ENCODE measurements at places on chromosomes 16 and 17.

DNA sequence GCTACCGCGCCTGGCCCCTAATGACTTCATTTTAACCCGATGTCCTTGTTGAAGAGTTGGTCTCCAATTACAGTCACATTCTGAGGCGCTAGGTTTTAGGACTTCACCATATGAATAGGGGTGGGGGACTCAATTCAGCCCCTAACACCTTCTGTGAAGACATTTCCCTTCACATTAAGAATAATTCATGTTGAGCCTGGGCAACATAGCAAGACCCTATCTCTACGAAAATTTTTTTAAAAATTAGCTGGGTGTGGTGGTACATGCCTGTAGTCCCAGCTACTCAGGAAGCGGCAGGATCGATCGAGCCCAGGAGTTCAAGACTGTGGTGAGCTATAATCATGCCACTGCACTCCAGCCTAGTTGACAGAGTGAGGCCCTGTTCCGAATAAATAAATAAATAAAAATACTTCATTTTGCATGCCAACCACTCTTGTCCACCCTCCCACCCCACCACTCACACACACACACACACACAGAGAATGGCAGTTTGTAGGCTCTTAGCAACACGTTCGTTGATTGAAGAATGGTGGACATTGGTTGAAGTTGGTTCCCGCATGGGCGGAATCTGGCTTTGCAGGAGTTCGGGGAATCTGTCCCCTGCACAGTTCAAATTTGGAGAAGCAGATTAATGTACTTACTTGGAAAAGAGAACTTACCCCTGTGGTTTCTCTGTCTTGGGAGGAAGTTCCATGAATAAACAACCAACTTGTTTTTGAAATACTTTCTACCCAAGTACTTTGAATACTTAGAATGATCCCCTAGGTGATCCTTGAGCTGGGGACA is 27.8 kb upstream of the TVP23A start:
- DNase-seq: no peak

- DNase-seq: no peak
Measured at GRCh38 chr16:20904507-20905081, 4.0 kb downstream of the LYRM1 start.

DNA sequence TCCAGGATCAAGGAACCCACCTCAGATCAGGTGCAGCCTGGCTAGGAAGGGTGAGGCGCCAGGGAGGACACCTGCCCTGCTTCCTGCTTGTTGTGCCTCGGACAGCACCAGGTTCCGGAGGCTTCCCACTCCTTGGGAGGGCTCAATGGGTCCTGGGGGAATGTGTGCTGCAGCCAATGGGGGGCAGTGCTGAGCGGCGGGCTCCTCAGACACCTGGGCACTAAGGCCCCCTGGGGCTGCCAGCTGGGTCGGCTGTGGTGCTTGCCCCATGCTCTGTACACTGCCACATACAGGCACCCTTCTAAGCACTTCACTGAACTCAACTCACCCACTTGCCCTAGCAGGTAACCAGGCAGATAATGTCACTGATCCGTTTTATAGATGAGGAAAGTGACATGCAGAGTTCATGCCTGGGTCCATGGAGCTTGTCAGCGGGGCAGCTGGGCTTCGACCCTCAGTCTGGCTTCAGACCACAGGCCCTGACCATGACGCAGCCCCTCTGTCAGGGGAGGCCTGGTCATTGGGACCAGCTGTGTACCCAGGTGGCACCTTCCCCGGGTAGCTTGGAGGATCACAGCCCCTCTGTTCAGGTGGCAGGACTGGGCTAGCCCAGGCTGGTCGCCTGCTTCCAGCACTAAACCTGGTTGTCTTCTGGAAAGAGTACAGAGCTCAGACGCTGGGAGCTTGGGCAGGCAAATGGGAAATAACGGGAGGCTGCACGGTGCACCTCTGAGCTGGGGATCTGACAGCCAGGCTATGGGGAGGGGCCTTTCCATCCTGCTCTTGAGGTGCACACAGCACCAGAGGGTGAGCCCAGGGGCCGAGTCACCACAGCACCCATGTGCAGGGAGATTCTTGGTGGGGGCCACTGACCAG is 8.2 kb downstream of the FN3K start:
- DNase-seq: no peak

GRCh38 chr16:33877-34647 is 19.3 kb downstream of the POLR3K start:
- DNase-seq: no peak

GRCh38 chr16:57852189-57852588 is 49.9 kb upstream of the KIFC3 start:
- DNase-seq: no peak

GRCh38 chr16:68731637-68732036 is 5.5 kb upstream of the CDH1 start:
- DNase-seq: no peak

DNA sequence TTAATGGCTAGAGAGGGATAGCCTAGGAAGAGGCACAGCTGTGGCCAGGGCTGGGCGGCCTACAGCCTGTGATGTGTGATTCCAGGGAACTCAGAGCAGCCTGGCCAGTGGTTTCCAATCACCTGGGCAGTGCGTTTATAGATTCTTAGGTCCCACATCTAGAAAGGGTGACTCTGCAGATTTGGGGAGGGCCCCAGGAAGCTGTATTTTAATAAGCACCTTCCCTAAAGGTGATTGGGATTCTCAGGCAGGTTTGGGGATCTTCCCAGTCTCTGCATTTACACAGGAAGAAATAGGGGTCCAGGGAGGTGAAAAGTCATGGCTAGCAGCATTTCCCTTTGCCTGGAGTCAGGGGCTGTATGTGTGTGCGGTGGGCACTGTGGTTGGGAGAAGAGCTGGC is 9.5 kb downstream of the SPNS2 start:
- no peak for DNase-seq

DNA sequence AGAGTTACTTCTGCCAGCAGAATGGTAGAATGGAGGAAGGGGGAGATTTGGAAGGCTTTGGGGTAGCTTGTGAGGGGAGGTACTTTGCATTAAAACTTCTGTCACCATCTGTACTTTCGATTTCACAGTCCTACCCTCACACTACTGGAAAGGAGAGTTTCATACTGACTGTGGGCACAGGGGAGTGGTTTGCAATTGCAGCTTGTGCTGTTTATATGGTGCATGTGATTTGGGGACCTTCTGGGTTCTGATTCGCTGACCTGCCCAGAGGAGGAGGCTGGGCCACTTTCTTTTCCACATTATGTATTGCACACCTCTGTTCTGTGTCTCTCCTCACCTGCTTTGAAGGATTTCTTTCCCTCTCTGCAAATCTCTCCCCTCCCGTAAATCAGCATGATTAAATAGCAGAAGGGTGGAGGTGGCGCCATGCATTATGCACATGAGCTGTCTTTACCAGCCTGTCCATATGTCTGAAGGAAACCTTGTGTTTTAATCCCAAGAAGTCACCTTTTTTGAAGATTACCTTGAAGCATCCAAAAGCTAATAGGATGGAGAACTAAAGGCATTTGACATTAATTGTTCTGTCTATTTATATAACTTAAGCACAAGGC is 90.9 kb downstream of the RBFOX1 start:
- no peak for DNase-seq

- no peak for DNase-seq
Measured at GRCh38 chr16:6728381-6728780, 604.3 kb upstream of the RBFOX1 start.

GRCh38 chr17:82257473-82257872 is 16.0 kb downstream of the CSNK1D start:
- DNase-seq: peak; percentile 71

DNA sequence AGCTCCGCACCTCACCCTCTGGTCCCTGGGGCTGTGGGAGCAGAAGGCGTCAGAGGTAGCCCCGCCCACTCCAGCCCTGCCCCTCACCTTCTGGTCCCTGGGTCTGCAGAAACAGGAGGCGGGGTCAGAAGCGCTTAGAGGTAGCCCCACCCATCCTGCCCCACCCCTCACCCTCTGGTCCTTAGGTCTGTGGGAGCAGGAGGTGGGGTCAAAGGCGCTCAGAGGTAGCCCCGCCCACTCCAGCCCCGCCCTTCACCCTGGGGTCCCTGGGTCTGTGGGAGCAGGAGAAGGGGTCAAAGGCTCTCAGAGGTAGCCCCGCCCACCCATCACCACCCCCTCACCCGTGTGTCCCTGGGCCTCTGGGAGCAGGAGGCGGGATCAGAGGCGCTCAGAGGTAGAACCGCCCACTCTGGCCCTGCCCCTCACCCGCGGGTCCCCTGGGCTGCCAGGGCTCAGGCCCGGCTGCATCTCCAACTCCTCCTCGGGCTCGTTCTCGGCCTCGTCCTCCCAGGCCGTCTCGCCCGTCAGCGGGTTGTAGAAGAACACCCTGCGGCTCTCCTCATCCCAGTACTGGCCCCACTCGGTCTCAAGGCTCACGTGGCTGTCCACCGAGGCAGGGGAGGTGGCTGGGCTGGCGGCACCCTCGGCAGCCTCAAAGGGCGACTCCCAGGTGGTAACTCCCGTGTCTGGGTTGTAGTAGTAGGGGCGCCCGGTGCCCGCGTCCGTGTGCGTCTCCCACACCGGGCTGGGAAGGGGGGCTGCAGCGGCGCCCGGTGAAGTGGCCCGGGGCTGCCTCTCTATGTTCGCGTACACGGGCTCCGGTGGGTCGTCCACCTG is 27.2 kb downstream of the ARHGAP27 start:
- no peak for DNase-seq

GRCh38 chr17:69363488-69364210 is 36.7 kb upstream of the ABCA5 start:
- no peak for DNase-seq

- DNase-seq: peak; percentile 5
Measured at GRCh38 chr17:73551759-73552158, 92.5 kb downstream of the SDK2 start.

DNA sequence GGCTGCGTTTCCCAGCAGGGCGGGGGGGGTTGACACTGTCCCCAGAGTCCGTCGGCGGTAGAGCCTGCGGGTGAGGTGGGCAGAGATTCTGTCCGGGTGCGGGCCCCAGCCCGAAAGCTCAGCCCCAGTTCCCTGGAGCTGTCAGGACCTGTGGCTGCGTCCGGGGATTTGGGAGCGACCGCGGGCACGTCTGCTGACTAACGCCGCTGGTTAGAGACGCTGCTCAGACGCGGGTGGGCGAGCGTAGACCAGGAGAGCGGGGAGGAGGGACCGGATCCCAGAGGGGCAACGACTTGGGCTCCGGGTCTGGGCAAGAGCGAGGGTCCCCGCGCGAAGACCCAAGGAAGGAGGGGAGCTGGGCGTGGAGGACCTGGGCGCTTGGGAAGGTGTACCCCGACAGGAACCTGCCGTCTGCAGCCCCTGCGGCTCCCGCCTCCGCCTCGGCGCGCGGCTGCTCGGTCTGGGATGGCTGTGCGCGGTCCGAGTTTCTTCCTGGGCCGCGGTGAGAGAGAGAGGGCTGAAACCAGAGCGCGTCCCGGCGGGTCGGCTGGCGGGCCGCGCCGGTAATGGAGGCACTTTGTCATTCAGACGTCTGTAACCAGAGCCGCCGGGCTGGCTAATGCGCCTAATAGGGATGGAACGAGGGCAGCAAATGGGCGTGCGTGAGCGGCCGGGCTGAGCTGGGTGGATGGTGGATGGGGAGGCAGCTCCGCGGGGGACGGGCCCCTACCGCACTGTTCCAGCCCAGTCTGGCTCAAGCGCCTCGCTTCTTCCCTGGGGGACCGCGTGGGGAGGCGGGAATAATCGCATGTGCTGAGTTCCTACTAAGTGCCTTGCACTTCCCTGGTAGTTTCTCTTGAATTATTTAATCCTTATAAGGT is 2.3 kb downstream of the NGFR start:
- DNase-seq: peak; percentile 23

DNA sequence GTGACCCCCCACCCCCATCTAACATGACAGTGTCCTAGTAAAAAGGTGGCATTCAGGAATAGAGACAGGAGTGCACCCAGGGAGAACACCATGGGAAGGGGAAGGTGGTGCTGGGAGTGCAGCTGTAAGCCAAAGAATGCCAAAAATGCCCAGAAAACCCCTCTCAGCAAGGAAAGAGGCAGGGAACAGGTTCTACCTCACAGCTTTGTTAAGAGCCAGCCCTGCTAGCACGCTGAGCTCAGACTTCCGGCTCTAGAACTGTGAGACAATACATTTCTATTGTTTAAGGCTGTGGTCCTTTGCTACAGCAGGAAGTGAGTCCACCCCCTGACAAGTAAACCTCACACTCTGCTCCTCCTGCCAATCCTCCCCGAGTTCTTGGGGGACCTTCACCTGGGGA is 302.4 kb upstream of the N4BP1 start:
- no peak for DNase-seq

- no peak for DNase-seq
Measured at GRCh38 chr16:79798416-79799053, 198.0 kb upstream of the MAF start.

GRCh38 chr17:56108811-56109284 is 44.4 kb upstream of the ANKFN1 start:
- no peak for DNase-seq

GRCh38 chr17:80248894-80249710 is 11.6 kb upstream of the RNF213 start:
- DNase-seq: no peak

- no peak for DNase-seq
Measured at GRCh38 chr16:62404842-62405611, 368.8 kb upstream of the CDH8 start.

GRCh38 chr16:55474821-55475220 is 4.2 kb upstream of the MMP2 start:
- DNase-seq: no peak

DNA sequence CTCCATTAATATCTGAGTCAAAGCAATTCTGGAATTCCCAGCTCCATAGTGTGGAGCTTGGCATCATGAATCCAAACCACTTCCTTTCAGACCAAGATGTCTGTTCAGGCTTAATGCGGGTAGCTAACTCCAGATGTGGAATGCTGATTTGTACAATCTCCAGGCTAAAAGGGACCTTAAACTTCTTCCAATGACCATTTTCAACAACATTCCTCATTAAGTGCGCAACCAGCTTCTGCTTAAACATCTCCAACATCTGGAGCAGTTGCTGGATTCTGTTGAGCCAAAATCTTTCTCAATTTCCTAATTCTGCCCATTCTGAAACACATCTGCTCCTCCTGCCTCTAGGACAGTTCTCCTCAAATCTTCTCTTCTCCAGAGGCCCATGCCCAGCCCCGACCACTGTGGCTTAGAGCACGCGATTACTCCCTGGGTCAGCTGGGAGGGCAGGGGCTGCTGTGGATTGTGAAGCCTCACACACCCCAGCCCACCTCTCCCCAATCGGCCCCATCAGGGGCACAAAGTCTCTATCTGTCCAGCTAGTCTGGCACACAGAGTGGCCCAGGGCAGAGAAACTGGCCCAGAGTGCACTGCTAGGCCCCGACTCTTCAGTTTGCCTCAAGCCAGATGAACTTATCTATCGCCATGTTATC is 36.2 kb downstream of the ASPA start:
- DNase-seq: no peak

All from activated naive CD4-positive, alpha-beta T cell treated with Interleukin-2 at 50 U/mL for 16 hours (primary cell).